ENCODE measurements at places on chromosomes 7 and 10.

- DNase-seq: no peak
Observed at GRCh38 chr7:6130007-6130587, 98.9 kb downstream of the ANKRD61 start.

GRCh38 chr10:80504897-80505465, 32.7 kb upstream of the SH2D4B start:
- DNase-seq: no peak

- DNase-seq: no peak
Observed at GRCh38 chr7:107922886-107923285, 31.9 kb downstream of the DLD start.

DNA sequence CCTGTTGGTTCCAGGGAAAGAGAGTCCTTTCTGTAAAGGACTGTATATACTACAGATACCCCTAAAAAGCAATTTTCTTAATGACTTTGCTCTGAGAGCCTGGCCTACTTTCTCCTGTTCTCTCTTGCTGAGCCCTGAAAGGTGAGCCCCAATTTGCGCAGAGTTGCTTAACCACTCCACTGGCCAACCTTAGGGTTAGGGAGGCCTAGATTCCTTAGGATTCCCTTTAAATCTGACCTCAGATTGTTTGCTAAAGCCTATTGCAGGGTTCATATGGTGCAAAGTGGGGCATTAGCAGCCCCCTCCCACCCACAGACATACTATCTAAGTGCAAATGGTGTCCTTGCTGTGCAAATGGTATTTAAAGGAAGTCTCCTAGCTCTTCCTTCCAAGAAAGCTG, 164.2 kb downstream of the RNLS start:
- no peak for DNase-seq

GRCh38 chr10:125868372-125868975, 12.6 kb downstream of the DHX32 start:
- no peak for DNase-seq

- DNase-seq: no peak
Observed at GRCh38 chr10:132681858-132682755, 103.8 kb downstream of the NKX6-2 start.

- DNase-seq: no peak
Observed at GRCh38 chr10:127833804-127834203, 58.9 kb downstream of the CLRN3 start.

DNA sequence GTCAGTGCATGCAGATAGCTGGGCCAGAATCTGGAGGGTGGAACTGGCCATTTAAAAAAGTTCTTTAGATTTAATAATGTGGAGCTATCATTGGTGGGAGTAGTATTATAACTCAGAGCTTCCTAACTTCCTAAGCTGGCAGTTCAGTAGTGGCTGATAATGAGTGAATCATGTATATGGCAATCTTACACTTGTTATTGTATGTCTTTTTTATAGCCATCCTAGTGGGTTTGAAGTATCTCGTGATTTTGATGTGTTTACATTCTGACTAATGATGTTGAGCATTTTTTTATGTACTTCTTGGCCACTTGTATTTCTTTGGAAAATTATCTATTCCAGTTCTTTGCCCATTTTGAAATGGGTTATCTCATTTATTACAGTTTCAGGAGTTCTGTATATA, 15.4 kb downstream of the TFAM start:
- DNase-seq: no peak

DNA sequence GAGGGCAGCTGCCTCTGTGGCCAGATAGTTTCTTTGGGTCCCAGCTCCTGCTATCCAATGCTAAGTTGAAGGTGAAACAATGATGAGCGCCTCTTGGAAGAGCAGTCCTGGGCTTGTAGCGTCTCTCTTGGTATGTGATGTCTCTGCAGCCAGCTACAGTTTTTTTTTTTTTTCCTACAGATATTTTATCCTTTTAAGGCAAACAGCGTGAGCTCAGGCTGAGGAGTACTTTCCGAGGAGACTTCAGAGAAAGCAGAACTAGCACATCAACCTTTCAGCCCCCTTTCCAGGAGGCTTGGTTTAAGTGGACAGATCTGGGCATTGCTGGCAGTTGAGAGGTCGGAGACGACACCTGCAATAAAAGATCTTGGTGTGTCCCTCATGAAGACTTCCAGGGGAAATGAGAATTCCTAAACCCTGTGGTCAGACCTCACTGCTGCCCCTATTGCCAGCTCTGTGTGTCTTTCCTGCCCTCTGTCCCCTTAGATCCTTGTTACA, 9.1 kb downstream of the PRKG1 start:
- no peak for DNase-seq

DNA sequence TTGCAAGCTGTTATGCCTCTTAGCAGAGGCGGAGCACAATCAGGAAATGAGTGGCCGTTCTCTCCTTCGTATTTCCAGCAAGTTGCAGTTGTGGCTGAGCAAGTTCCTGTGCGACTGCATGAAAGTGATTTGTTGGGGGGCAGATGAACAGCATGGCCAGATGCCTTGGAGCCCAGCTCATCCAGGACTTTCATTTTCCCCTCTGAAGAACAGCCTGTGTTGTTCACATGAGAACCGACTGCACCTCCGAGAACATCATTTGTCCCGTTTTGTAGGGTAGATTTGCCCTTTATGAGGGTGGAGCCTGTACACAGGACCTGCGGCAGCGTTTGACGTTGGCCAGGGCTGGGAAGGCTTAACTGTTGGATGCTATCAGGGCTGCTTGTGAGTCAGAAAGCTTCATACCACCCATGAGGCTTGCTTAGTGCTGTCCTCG, 4.4 kb downstream of the BAG3 start:
- no peak for DNase-seq

- no peak for DNase-seq
Observed at GRCh38 chr7:77447616-77448015, 31.5 kb upstream of the GSAP start.
